ENCODE measurements at places on chromosomes 7 and 10. TPM values are rescaled to one million over a fixed set of nuclear protein-coding genes. Genes with fewer than 3 reads are reported as not detected.

LYZL1 gene
- total RNA-seq = not detected

- H3K36me3 ChIP-seq = peaks cover 6% of the 10 kb centered on the region
- DNase-seq = no peak
- peaks cover 28% of the 10 kb centered on the region for H3K4me1 ChIP-seq
Observed at GRCh38 chr10:62820586-62820985, 4.4 kb upstream of the EGR2 start.

- H3K27me3 ChIP-seq = no peaks in the 10 kb centered on the region
- H3K4me3 ChIP-seq = peak overlapping the region; percentile 36
- H3K4me1 ChIP-seq = peaks cover 99% of the 10 kb centered on the region
Observed at GRCh38 chr10:110360857-110361474, 56.2 kb upstream of the SMNDC1 start.

- no peak for DNase-seq
- H3K27ac ChIP-seq = no peak overlapping the region
- no peak overlapping the region for H3K4me3 ChIP-seq
- H3K27me3 ChIP-seq = no peaks in the 10 kb centered on the region
- H3K4me1 ChIP-seq = no peaks in the 10 kb centered on the region
Observed at GRCh38 chr7:46191296-46191695, 270.2 kb upstream of the IGFBP3 start.

All from activated T-cell treated with anti-CD3 and anti-CD28 coated beads, Interleukin-2, amount 50 U/mL, for 72 hours (primary cell).